ENCODE measurements at places on chromosomes 2 and 18.
A peak's percentile ranks its signal among the peaks of the same experiment; 100 is the strongest.

- DNase-seq, result peak; percentile 78
Measured at GRCh38 chr2:70141212-70141901, 49.5 kb downstream of the C2orf42 start.

DNA sequence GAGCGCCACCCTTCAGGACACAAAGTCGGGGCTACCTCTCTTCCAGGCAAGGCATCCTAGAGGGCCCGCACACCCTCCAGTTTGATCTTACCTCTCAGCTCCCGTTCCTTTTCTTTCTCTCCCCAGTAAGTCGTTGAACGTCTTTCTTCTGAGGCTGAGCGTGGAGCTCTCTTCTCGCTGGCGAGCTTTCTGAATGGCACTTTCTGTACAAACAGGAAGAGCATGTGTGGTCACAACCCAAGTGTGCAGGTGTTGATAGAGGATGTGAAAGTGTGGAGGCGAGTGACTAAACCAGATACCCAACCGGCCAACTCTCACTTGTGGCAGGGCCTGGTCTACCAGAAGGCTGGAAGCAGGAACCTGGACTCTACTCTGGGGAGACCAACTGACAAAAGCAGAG lies at the start of gene AFF3:
Gene AFF3, minus strand, starts transcription at position 198 of the 400 bp plus-strand sequence. CDS start 38,136 bp downstream, outside the sequence.
- DNase-seq, result peak; percentile 83

DNA sequence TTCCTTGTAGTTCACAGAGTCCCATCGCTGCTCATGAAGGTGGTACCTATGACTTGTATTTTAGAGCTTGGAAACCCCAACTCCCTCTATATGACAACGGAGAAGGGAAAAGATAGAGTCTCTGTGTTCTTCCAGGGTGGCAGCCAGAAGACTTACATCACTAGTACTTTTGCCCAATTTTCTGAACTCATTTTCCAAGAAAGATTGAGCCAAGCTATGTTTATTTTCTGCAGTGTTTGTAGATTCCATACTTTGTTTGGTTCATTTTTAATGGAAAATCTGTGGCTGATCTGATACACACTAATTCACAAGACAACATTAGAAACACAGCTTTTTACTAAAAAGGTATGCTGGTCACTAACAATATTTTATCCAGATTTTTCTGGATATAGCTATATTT lies 60.2 kb upstream of the ATP5MC3 start:
- DNase-seq, result no peak

DNA sequence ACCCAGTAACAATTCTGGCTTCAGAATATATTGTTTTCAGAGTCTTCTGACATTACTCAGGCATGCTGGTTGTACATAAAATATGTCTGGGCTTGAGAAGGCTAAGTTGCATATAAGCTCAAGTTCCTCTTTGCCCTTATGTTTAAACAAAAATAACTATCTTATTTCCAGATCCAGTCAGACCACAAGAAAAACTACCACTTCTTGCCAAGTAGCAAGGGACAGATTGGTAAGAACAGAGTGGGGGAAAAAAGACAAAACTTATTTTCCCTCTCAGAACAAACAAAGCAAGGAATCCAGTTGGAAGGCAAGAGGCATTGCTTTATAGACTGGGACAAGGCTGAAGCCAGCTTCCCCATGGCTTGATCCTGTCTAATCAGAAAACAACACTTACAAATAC lies 1036.7 kb upstream of the CELF4 start:
- no peak for DNase-seq

DNA sequence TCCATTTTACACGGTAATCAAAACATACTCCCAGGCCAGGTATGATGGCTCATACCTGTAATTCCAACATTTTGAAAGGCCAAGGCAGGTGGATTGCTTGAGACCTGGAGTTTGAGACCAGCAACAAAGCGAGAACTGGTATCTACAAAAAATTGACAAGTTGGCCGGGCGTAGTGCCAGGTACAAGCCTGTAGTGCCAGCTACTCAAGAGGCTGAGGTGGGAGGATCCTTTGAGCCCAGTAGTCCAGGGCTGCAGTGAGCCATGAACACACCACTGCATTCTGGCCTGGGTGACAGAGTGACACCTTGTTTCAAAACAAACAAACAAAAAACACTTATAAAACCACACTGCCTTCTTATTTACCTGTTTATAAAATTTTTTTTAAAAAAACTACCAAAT lies 80.8 kb downstream of the GAREM1 start:
- no peak for DNase-seq

DNA sequence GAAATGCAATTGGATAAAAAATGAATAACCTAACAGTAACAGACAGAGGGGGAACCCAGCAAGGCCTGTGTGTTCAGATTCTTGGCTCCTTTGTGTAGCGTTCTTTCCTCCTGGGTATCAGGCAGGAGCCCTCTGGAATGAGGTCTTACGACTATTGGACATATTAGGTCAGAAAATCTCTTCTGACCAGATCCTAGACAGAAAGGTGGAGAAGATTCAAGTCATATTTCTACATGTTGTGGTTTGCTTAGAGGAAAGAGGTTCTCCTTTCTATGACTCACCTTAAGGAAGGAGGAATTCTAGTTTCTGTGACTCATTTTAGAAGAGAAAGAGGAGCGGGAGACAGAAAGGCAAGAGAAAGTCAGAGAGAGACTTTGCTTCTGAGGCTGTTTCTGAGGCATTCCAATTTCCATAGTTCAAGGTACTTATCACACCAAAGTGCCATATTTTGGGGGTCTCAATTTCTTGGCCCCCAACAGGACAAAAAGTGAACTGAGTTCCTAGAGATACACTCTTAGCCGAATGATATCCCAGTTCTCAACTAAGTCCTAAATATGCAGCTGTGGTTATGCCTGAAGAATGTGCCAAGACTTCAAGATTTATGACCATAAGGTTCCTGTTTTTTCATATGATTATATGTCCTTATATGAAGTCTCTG lies 618.6 kb downstream of the ZEB2 start:
- DNase-seq, result peak; percentile 81

DNA sequence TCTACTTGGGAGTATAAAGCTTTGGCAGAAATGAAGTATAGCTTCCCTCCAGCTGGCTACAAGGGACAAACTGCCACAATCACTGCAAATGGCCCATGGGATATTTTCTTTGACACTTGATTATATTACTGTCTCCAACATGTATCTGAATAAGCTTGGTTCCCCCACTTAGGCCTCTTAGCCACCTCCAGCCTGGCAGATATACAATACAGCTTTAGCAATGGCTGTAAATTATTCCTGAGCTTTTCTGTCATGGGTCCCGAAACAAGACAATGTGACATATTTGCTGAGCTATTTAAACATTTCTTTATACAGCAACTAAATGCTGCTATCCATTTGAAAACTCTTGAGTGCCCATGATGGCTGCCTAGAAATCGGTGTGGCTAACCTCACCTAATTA lies 406.2 kb downstream of the SUCLG1 start:
- DNase-seq, result no peak

GRCh38 chr2:44941551-44942234 lies at the start of gene SIX3:
TSS of gene SIX3 (plus strand) at chr2:44941702. CDS start at chr2:44942105, 403 bp downstream.
- peak; percentile 64 for DNase-seq

DNA sequence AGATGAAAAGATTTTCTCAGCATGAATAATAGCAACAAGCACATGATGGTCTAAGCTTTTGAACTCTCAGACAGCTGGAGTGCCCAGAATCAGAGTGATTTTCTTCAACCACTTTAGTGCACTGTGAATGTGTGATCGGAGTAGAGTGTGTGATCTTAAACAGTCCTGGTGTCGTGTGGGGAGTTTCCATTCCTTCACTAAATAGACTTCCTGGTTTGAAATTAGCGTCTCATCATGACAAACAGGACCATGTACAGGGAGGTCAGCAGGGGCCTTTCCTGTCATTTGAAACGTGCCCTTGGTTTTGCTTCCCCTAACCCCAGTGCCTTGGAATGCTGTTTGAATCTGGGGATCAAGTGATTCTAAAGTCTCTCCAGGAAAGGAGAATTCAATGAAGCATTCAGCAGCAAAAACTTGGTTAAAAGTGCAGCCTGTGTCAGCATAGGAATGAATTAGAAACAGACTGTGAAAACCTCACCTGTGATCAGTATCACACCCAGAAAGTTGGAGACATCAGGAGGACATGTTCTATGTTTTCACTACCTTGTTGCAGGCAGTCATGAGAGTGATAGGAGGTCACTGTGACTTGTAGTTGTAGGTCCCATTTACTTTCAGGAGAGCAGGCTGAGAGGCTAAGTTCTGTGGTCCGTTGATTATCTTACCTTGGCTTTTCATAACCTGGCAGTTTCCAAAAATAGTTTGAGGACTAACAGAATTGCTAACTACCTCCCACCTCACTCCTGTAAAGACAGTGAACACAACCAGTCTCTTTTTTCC lies 400.3 kb downstream of the MTX2 start:
- no peak for DNase-seq

GRCh38 chr2:79292958-79293315 lies 133.4 kb upstream of the REG3A start:
- DNase-seq, result no peak

DNA sequence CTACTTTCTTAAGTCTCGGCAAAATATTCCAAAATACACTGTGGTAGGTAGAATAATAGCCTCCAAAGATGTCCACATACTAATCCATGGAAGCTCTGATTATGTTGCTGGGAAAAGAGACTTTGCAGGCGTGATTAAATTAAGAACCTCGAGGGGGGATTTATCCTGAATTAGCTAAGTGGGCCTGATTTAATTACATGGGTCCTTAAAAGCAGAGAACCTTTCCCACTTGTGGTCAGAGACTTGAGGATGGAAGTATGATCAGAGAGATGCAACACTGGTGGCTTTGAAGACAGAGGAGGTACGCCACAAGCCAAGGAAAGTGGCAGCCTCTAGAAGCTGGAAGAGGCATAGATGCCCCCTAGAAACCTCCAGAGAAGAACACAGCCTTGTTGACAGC lies 2.8 kb downstream of the DYM start:
- no peak for DNase-seq

- DNase-seq, result no peak
Measured at GRCh38 chr2:150675807-150676206, 188.3 kb upstream of the RND3 start.

DNA sequence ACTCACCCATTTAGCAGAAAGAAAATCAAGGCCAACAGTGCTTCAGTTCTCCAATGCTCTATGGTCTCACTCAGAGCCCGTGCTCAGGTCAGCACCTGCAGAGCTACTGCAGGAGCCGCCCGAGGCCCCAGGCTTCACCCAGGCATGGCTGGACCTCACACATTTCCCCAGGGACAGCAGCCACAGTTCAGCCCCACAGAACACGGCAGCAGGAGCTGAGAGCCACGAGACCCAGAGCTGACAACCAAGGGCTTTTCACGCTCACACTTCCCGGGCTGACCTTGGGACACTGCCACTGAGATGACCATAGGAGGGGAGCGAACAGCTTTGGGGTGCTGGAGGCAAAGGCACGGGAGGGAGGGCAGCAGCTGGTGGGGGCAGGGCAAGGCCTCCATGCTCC lies 4.2 kb downstream of the TMEM18 start:
- DNase-seq, result no peak

- DNase-seq, result peak; percentile 67
Measured at GRCh38 chr2:162056796-162057399, 17.1 kb downstream of the DPP4 start.

GRCh38 chr18:32299484-32299883 lies 109.6 kb downstream of the MEP1B start:
- DNase-seq, result no peak
